ENCODE measurements at places on chromosomes 12 and 14. TPM values are rescaled to one million over a fixed set of nuclear protein-coding genes. Genes with fewer than 3 reads are reported as not detected.

GRCh38 chr12:53476769-53477209, 22.5 kb downstream of the MAP3K12 start:
- no peak for DNase-seq

DNA sequence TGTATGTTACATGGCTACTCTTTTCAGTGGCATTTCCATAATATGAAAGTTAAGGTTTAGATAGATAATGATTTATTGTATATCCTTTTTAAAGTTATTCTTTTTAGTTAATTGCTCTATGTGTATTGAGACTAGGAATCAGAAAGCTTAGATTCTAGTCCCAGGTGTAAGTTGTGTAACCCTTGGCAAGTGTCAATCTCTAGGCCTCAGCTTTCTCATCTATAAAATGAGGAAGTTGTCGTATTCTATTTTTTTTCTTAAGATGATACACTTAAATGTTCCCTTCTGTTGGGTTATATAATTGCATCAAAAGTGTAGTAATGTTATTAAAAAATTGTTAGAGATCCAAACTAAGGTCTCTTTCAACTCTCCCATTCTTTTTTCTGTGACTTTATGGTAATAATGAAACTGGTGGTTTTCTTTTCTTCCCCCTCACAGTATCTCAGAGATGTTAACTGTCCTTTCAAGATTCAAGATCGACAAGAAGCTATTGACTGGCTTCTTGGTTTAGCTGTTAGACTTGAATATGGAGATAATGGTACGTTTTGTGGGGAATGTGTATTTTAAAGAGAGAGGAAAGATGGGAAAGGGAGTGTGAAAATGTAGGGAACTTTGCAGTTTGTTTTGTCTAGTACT, 4.1 kb downstream of the RTRAF start:
- DNase-seq = no peak

DNA sequence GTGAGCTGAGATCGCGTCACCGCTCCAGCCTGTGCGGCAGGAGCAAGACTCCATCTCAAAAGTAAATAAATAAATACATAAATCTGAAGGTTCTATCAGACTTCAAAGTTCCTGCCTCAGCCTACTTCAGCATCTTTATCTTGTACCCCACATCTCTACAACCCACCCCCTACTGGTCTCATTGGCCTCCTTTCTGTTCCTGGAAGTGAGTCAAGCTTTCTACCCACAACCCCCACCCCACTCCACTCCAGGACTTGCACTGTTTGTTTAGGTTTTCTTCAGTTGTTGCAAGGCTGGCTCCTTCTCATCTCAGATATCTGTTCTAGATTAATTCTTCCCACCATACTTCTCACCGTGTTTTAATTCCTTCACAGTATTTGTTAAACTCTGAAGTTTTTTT, 714 bp upstream of the PSMC6 start:
- DNase-seq = no peak

- no peak for DNase-seq
Measured at GRCh38 chr14:42428996-42429395, 822.3 kb downstream of the LRFN5 start.

GRCh38 chr14:92144708-92145107, 22.9 kb downstream of the CPSF2 start:
- no peak for DNase-seq

GRCh38 chr14:22888662-22889061, 5.6 kb downstream of the REM2 start:
- DNase-seq = no peak

DNA sequence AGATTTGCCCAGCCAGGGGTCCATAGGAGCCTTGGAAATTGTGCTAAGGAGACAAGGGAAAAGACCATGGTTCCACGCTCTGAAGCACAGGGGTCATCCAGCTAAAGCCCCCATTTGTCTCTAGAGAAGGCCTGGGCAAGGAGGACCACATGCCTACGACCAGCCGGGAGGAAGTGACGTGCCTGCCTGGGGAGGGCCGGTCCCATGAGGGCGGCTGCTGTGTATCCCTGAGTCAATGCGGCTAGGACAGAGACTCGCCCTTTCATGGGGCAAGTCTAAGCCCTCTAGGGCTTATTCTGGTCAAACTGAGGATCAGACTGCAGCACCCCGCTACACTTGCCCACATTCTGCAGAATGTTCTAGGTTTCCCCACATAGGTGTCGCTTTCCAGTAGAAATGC, 20.6 kb upstream of the RIN3 start:
- no peak for DNase-seq

DNA sequence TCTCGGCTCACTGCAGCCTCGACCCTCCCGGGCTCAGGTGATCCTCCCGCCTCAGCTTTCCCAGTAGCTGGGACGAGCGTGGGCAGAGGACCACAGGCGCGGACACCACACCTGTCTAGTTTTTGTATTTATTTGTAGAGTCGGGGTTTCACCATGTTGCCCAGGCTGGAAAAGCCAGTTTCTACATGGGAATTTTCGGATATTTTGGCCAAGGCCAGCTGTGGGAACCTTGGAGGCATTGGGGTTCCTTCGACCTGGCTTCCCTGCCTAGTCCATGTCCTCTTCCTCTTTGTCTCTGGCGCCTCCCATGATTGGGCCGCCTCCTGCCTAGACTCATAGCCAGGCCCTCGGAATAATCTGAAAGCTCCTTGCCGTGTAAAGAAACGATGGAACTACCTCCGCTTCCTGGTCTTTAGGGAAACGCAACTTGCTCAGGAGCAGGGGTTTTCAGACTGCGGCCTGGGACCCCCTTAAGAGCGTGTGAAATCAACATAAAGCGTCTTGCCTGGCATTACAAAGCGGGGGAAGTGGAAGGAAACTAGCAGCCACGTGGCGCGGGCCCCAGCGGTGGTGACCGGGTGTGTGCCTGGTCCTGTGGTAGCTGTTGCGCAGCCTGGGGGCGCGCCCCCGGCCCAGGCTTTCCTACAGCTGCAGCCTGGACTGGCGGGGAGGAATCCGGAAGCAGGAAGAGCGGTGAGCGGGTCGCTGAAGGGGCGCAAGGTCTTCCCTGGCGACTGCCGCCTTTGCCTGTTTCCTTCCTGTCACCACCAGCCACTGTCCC, 1.4 kb upstream of the HSP90AA1 start:
- DNase-seq = peak; percentile 57

DNA sequence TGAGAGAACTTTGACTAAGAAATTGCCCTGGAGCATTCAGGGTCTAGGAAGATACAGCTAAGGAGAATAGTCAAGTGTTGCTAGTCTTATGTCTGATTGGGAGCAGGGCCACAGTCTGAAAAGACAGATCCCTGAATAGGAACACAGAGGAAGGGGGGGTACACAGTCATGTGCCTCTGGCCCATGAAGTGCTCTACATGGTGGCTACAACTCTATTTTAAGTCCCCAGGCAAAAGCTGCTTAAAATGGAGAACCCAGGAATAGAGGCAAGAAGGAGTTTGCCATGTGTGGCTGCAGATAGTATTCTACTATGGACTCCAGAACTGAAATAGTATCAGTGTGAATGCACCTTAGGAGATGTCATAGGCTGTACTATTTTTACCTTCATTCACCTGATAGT, 118.0 kb upstream of the NPAS3 start:
- DNase-seq = no peak

The OAS3 gene
- polyA plus RNA-seq = 17.4 TPM

The DTX3 gene
- 62.9 TPM for polyA plus RNA-seq

The KCNJ8 gene
- 16.0 TPM for polyA plus RNA-seq

The FAM222A gene
- polyA plus RNA-seq = 2.7 TPM

The KRT4 gene
- 6.2 TPM for polyA plus RNA-seq

The TEX52 gene
- polyA plus RNA-seq = 3.6 TPM

Data from right lung (tissue), 10 donors.